ENCODE measurements at places on chromosomes 7 and 10.
A peak's percentile ranks its signal among the peaks of the same experiment; 100 is the strongest.

DNA sequence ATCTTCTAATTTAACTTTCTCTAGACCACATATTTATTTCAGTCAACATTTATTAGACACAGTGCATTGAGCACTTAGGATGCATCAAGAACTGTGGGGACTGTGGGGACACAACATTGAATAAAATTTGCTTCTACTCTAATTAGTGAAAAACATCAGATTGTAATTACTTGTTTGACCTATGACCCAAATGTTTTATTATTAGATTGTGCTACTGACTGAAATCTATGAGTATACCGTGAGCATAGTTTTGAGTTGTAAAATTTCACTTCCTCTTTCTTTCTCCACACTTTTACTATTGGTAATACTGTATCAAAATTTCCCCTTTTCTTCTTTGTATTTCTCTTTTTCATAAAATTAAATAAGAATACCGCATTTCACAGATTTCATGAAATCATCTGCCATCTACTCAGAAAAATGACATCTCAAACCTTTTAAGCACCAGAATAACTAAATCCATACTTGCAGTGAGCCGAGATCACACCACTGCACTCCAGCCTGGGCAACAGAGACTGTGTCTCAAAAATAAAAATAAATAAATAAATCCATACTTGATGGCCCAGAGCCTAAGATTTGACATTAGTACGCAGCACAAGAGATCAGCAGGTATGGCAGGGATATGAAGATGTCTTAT lies 25.4 kb upstream of the INPP5F start:
- no peak for DNase-seq

GRCh38 chr10:100827819-100828737 lies 82.7 kb downstream of the PAX2 start:
- no peak for DNase-seq

DNA sequence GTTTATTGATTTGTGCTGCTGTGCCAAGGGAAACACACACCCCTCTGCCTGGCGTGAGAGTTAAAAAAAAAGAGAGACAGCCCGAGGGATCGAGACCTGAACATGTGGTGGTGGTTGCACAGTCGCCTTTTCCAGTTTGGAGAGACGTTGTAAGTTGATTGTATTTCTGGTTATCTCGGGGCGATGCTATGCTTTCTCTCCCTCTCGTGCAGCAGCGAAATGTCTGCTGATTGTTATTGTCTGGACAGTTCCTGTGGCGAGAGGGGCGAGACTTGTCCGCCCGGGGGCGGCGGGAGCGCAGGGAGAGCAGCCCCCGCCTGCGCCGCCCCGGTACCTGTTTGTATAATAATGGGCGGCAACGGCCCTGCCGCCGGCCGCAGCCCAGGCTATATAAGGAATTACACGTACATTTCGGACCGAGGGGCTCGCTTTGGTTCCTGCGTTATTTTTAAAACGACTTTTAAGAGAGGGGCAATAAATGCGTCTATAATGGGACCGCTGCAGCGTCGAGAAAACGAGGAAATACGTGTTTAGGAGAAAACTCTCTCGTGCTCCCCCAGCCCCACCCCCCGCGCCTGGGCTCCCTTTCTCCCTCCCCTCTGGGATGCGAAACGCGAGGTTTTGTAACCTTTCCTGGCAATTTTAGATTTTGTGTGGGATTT lies 1.7 kb downstream of the ZEB1 start:
- peak; percentile 49 for DNase-seq

DNA sequence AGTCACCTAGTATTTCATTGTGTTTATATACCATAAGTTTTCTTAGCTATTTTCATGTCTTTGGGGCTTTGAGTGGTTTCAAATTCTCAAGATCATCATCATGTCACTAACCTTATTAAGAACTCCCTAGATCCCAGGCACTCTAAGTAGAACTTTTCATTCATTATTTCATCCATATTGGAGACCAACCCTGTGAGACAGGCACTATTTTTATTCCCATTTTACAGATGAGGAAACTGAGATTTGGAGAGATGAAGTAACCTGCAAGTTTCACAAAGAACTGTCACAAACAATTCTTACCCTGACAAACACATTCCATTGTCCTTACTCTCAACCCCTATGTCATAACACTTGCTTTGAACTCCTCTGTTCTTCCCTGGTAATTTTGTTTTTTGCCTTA lies 13.8 kb upstream of the SND1 start:
- DNase-seq, result no peak

GRCh38 chr7:6430271-6430940 lies 17.3 kb downstream of the DAGLB start:
- DNase-seq, result no peak

DNA sequence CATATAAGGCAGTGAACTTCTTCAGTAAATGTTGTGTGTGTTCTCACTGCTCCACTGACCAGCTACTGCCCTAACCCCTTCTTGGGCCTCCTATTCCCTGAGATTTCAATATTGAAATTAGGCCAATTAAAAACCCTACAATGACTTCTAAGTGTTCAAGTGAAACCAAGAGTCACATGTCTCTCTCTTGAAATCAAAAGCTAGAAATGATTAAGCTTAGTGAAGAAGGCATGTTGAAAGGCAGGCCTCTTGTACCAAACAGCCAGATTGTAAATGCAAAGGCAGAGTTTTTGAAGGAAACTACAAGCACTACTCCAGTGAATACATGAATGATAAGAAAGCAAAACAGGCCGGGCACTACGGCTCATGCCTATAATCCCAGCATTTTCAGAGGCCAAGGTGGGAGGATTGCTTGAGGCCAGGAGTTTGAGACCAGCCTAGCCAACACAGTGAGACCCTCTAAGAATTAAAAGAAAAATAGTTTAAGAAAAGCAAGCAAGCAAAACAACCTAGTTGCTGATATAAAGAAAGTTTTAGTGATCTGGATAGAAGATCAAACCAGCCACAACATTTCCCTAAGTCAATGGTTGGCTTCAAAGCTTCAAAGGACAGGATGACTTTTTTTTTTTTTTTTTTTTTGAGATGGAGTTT lies 22.3 kb downstream of the BRAF start:
- DNase-seq, result no peak

- no peak for DNase-seq
Observed at GRCh38 chr10:129962031-129962871, 1.8 kb downstream of the EBF3 start.

DNA sequence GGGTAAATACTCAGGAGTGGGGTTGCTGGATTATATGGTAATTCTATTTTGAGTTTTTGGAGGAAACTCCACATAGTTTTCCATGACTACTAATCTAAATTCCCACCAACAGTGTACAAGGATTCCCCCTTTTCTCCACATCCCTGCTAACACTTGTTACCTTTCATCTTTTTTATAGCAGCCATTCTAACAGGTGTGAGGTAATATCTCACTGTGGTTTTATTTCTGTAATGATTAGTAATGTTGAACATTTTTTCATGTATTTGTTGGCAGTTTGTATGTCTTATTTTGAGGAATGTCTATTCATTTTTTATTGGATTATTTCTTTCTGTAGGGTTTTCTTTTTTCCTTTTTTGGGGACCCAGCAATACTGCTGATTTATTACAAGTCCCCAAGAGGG lies 14.9 kb downstream of the TAF3 start:
- DNase-seq, result no peak

- DNase-seq, result no peak
Observed at GRCh38 chr7:96316949-96317348, 4.9 kb downstream of the SLC25A13 start.

- DNase-seq, result no peak
Observed at GRCh38 chr10:33832124-33832787, 497.8 kb upstream of the NRP1 start.

DNA sequence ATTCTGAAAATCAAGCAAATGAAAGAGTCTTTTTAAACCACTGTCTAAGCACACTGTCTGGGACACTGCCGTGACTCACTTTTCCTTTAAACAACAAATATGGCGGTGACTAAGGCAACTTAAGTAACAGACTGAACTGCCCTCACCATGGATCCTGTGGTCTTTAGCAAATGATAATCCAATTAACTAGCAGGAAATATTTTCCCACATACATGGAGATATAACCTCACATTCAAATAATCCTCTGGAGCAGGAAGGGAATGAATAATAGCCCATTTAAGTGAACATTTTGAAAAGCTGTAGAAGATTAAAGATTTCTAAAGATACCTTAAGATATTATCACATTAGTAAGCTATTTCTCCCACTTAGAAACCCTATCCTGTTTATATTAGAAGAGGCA lies 40.3 kb upstream of the LRRC17 start:
- no peak for DNase-seq
